ENCODE measurements at places on chromosomes 11 and 22.

DNA sequence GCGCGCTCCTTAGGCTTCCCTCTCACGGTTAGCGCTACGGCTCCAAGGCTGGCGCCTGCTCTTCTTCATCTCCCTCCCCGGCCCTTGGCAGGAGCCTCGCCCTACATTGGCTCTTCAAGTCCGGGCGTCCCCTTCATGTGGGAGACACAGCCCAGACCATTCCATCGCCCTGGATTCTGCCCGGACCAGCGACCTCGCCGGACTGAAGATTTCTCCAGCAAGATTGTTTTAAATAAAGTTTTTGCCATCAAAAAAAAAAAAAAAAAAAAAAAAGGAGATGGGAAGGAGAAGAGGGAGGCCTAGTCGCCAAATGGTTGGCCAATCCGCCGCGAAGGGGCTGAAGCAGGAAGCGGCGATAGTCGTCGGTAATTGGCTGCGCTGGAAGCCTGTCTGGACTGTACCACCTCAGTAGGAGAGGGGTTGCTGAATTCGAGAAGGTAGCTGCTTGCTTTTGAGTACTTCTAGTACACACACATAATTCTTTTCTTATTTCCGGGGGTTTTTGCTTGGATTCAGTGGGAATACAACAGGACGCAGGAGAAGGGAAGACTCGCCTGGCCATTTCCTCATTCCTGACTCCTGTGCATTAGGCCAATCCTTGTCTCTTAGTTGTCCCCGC is 688 bp upstream of the ZDHHC5 start:
- DNase-seq, result no peak

DNA sequence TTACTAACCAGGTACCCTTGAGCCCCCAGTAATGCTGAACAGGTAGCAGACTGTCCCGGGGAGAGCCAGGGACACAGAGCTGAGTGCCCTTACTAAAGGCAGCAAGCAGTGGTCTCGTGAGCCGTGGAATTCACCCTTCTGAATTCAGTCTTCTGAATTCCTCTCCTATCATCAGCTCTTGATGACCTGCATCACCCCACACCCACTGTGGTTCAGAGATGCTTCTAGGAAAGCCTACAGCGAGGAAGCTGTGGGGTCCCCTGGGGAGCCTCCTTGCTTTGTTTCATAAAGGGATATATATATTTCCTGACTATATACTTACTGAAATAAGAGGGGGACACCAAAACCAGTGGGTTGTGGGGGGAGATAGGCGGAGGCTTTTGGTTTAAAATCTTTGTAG is 2.6 kb downstream of the SPATA19 start:
- no peak for DNase-seq

GRCh38 chr22:19480789-19481188 is 1.1 kb downstream of the CDC45 start:
- no peak for DNase-seq

- DNase-seq, result no peak
These were observed 14.5 kb downstream of the CARS1 start for GRCh38 chr11:3042496-3043314.

DNA sequence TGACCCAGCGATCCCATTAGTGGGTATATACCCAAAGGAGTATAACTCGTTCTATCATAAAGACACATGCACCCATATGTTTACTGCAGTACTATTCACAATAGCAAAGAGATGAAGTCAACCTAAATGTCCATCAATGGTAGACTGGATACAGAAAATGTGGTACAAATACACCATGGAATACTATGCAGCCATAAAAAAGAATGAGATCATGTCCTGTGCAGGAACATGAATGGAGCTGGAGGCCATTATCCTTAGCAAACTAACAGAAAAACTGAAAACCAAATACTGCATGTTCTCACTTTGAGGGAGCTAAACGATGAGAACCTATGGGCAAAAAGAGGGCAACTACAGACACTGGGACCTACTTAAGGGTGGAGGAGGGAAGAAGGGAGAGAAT is 146.8 kb downstream of the SBF2 start:
- no peak for DNase-seq

- DNase-seq, result no peak
These were observed 13.2 kb upstream of the SCUBE2 start for GRCh38 chr11:9104580-9104979.

GRCh38 chr11:88344869-88345268 is 7.3 kb upstream of the CTSC start:
- no peak for DNase-seq

GRCh38 chr11:94655291-94655690 is 88.1 kb downstream of the PIWIL4 start:
- no peak for DNase-seq

DNA sequence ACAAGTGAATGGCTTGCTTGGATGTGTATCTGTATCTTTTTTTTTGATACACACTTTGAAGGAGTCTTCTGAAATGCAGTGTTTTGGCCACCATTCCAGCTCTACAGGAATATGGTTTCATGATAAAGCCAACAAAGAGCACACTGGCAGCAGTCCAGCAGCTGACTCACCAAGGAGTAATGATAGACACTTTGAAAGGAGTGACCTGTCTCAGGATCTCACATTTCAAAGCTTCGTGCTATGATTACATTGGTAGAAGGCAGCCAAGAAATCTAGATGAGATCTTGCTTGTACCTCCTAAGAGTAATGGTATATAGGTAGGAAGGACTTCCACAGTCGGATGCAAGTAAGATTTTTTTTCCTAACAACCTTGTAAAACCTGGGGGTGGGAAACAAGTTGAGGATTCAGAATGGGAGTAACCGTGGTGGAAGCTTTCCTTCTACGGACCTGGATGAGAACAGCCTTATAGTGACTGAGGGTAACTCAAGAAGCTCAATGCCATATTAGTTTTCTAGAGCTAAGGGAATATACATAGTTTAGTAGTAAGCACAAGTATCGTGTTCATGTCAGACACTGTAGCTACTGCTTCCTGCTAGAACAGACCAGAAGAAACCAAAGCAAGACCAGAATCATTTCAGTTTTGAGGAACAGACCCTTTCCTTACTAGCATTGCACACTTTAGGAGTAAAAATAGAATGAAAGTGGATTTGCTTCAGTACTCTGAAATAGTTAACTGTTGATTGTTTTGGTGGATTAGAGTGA is 25.0 kb downstream of the MTMR3 start:
- DNase-seq, result peak; percentile 90

DNA sequence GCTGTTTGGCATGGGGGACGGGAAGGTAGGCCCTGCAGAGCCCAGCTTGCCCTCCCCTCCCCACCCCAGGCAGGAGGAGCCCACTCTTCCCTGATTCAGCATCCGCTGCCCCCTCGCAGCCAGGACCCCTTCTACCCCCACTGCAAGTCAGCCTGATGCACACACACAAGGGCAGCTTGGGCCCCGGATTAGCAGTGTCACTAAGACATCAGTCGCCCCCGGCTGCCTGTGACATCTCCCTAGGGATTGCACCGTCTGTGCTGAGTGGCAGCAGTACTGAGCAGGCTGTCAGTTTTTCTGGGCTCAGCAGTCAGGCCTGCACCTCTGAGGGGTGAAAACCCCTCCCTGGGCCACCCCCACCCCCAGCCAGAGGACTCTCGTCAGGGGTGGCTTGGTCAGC is 30.4 kb upstream of the SYT7 start:
- no peak for DNase-seq

DNA sequence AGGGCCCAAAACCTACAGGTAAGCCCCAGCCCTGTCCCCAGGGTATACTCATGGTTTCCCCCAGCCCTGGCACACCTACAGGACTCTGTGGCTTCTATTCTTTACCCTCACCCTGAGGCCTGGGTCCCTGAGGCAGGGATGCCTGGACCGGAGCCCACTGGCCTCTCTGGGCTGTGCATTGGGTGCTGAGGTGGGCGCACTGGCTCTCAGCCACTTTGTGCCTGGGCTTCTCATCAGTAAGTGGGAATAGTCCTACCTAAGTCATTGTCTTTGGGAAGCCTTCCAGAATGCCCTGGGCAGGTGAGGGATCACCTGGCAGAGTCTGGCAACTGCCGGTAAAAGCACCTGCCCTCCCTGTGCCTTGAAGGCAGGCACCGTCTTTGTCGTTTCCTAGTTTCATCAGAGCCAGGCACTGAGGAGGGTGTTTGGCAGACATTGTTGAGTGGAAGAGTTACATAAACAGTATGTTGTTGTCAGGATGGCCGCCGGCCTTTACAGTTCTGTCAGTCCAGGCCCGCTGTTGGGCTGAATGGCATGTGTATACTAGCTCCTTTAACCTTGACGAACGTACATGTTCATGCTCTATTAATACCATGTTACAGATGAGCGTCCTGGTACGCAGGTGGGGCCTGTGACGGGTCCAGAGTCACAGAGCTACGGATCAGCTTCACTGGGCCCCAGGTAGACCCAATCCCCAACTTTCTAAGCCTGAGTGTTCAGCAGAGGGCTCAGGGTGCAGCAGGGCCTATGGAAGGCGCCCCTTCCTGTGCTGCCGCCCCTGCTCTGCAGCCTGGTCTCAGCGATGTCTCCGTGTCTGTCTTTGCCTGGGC is 23.0 kb downstream of the SHANK3 start:
- no peak for DNase-seq

DNA sequence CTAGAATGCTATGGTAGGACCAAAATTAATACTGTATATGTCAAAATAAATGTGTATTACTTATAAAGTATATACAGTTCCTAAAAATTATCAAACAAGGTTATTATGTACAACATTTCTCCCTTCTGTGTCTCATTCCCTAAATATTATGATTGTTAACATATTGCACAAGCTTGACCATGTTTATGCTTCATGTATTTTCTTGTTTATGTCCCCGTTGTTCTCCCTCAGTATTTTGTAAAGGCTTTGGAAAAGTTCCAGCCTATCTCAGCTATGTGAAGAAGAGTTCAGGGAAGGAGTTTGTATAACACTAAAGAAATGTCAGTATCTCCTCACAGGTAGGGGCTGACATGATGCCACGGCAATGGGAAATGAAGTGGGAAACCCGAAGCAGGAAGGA is 19.6 kb downstream of the ADM start:
- DNase-seq, result no peak

- peak; percentile 26 for DNase-seq
These were observed 3.9 kb downstream of the HTATIP2 start for GRCh38 chr11:20367313-20367948.

GRCh38 chr11:279966-280705 is 1.9 kb downstream of the NLRP6 start:
- no peak for DNase-seq

- DNase-seq, result no peak
These were observed 14.9 kb upstream of the PPFIA1 start for GRCh38 chr11:70255477-70256116.

- no peak for DNase-seq
These were observed 6.2 kb downstream of the RAB3IL1 start for GRCh38 chr11:61911128-61911700.

DNA sequence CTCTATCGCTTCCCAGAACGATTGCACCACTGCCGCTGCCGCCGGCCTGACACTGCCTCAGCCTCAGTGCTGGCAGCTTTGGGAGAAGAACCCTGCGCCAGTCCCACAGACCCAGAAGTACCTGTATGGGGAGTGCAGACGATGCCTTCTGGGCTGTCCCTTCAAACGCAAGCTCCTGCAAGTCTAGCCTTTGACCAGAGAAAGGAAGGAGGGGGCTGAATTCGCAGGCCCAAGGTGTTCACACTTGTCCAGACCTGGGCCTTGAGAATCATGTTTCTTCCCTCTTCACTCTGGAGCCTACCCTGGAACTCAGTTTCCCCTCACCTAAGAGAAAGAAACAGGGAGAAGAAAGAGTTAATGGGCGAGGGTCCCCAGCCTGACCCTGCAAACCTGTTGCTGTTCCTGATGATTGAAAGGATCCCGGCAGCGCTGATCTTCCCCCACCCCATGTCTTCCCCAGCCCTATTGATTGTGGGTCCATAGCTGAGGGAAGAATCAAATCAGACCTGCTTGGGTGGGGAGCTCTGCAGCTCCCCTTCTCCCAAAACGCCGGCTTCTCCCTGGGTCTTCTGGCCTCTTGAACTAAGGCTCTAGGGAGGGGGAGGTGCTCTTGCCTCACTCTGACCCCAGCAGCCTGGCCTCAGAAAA is 786 bp upstream of the MCAM start:
- no peak for DNase-seq

DNA sequence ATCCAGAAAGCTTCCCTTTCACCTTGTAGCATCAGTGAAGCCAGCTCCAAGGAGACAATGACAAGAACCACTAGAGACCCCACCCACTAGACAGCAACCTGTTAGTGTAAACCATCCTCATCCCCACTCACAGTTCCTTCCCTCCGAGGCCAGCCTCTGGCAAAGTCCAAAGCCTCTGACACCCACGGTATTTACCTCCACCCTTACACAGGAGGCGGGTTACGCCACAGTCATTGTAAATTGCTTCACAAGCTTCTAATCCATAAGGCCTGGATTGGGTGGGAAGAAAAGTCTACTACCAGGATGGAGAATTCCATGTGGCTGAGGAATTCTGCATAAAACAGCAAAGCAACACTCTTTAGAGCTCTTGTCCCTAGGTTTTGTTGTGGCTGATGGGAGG is 287.4 kb downstream of the BUD13 start:
- DNase-seq, result no peak

- DNase-seq, result no peak
These were observed 44.4 kb upstream of the ST14 start for GRCh38 chr11:130115218-130115617.

DNA sequence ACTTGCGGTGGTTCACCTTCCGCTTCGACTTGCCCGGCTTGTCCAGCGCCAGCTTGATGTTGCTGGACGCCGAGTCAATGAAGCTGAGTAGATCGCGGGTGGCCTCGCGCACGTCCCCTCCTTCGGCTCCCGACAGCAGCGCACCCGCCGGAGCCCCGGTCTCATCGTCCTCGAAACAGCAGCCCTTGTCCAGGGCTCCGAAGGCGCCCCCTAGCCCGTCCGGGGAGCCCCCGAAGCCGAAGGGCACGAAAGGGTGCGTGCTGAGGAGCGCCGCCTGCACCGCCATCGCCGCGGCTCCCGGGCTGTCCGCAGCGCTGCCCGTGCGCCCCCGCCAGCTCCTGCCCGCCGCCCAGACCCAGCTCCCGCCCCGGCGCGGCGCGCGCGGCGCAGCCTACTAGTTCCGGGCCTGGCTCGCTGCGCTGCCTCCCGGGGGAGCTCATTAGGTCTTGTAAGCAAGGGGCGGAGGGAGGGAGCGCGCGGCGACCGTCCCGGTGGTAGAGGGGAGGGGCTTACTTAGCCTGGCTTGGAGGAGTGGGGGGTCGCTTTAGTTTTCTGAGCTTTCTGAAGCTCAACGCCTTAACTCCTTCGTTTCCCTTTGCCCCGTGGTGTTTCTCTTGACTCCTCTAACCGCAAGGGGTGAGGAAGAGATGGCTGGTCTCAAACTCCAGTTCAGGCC is at the start of gene FAM181B:
Gene FAM181B (minus strand): TSS at position 421 of the 676 bp plus-strand sequence. CDS start 135 bp downstream, at position 286.
- peak; percentile 26 for DNase-seq
